Stimulated activated CD4-positive, alpha-beta T cell treated with anti-CD3 and anti-CD28 coated beads, Interleukin-15, amount 100 ng/mL, for 48 hours (primary cell): ENCODE measurements at places on chromosomes 1 and 21.
A peak's percentile ranks its signal among the peaks of the same experiment; 100 is the strongest.

- no peak for DNase-seq
Measured at GRCh38 chr1:226625832-226626576, 77.4 kb downstream of the STUM start.

GRCh38 chr1:26500488-26501175 is 28.4 kb downstream of the HMGN2 start:
- DNase-seq: peak; percentile 90

GRCh38 chr1:181443231-181443853 is 40.0 kb upstream of the CACNA1E start:
- DNase-seq: no peak

- DNase-seq: no peak
Measured at GRCh38 chr1:53344921-53345838, 17.3 kb upstream of the LRP8 start.

DNA sequence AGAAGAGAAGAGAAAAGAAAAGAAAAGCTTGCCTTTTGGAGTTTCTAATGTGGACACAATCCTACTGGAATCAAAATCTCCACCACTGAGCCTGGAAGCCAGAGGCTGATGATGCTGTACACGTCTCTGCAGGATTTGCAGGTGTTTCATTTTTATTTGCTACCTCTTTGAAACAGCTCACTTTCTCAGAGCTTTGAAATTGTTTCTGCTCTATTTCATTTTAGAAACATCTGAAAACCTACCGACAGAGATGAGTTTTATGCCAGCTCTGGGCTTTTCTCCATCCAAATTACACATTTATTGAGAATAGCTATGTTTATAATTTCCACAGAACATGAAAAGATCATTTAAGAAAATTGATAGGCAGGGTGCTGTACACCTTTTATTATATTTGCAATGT is 46.2 kb downstream of the URB2 start:
- DNase-seq: no peak

DNA sequence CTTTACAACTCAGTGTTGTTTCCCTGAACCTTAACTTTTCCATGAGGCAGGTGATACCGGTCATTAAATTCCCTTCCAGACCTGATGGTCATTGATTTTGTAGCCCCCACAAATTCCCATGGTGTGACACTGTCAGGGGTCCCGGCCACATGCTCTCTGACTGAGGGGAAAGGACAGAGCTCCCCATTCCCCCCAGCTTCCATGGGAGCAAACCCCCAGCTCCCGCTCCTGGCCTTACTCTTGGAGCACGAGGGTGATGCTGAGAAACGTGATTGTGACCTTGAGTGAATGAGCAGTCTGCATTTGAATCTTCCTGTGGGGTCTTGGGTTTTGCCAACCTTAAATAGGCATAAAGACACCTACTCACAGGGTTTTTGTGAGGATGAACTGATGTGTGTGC is 366.8 kb downstream of the RPS6KC1 start:
- DNase-seq: no peak

DNA sequence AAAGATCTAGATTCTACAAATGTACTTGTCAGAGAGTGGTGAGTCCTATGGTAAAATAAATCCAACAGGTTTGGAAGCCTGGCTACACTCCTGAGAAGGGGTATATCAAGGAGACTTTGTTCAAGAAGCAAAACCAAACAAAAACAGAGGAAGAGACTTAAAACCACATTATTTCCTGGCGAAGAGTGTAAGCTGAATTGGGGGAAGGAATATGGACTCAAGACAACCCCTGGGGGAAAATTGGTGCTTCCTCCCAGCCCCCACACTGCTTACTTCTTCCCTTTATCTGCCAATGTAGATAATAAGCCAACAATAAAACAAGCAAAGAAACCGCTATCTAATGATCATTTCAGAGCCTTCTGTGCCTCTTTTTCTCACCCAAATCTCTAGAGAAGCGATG is 48.4 kb upstream of the ZBTB18 start:
- DNase-seq: no peak

DNA sequence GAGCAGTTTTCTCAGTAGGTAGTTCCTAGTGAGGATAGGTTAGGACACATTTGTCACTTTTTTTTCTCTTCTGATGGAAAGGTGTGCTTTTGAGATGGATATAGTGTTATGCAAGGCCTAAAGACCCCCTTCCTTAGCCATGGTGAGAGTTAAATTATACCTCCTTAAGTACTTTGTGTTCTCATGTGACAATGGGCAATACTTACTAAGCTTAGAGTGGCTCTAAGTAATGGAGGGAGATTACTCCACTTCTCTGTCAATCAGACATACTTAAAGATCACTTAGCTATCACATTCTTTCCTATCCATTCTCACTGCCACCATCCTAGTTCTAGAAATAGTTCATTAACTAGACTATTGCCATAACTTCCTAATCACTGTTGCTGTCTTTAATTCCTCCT is 265.6 kb downstream of the PBX1 start:
- DNase-seq: no peak

- DNase-seq: no peak
Measured at GRCh38 chr21:43572446-43572845, 86.8 kb downstream of the HSF2BP start.

- no peak for DNase-seq
Measured at GRCh38 chr1:71522721-71523120, 441.9 kb upstream of the ZRANB2 start.

DNA sequence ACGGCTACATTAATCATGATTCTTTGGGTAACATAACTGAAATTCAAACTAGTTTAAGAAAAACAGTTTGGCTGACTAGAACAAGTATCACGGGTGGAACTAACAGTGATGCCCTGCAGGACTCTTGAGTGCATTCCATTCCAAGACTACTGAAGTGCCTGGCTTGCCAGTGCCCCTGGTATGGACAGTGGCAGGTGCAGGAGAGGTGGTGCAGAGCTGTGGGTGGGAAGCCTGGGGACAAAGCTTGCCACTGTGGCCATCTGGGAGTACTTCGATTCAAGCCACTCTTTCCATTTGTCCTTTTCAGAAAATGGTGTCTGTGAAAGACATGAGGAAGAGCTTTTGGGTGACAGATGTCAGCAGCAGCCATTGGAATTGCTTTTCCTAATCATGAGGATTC is 166.5 kb downstream of the RRAGC start:
- no peak for DNase-seq

DNA sequence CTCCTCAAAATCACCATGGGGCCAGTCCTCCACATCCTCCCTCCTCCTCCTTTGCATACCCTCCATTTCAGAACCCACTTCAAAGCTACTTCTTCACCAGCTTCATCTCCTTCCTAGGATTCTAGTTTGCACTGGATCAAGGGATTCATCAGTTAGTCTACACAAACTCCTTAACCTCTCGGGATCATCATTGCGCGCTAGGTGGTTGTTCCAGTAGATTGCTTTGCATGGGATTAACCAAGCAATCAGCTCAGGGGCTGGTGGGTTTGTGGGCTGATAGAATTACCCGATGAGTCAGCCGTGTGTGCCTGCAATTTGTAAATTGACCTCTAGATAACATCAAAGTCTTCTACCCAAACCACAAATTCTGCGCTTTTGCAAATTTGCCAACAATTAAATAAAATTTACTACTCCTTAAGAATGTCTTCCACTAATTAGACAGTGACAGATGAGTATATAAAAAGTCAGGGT is 7.7 kb downstream of the KANK4 start:
- DNase-seq: no peak

DNA sequence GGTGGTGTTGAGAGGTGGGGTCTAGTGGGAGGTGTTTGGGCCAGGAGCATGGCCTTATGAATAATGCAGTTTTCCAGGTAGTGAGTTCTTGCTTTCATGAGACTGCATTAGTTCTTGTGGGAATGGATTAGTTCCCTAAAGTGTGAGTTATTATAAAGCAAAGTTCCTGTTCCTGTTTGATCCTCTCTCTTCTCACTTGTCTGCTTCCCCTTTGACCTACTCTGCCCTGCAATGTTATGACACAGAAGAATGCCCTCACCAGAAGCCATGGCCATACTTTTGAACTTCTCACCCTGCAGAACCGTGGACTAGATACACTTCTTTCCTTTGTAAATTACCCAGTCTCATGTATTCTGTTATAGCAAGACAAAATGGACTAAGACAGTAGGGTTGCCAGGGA is 53.6 kb downstream of the MAP3K7CL start:
- no peak for DNase-seq

DNA sequence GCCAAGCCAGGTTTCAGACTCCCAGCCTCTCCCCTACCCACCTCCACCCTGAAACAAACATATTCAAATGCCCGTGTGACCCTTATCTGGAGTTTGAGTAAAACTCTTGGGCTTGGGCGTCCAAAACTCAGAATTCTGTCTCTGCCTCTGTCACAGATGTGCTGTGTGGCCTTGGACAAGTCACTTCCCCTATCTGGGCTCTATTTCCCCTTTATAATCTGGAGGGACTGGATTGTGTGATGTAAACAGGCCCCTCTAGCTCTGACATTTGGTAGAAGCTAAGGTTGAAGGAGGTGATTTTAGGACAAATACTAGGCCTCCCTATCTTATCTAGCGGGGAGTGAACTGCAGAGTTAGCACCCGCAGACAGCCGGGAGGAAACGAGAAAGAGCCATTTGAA is 67.5 kb downstream of the IGSF21 start:
- no peak for DNase-seq

DNA sequence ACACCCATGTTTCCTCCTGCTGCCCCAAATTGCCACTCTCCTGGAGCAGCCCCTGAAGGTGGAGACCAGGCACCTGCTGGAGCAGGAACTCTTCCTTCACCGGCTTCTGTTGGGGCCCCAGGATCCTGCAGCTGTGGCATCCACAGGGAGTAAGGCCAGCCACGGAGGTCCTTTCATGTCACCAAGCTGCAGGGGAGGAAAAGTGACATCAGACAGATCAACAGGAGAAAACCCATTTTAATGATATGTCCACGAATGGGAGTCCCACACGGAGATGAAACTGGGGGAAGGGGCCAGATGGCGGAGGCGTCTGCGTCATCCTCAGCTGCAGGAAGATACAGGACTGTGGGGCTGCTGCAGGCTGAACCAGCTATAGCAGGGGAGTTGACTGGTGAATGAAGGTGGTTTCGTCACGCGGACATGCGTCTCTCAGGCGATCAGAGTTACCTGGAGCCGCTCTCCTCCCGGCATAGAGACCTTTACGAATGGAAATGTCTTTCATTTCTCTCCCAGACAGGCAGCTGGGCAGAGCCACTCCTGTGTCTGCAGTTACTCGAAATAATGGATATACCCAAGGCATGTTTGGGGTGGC is 9.9 kb downstream of the TP73 start:
- no peak for DNase-seq

GRCh38 chr1:232602622-232603021 is 27.3 kb downstream of the SIPA1L2 start:
- no peak for DNase-seq

- no peak for DNase-seq
Measured at GRCh38 chr1:166721145-166721544, 118.1 kb upstream of the POGK start.

GRCh38 chr1:156750191-156750672 is 1.2 kb downstream of the HDGF start:
- no peak for DNase-seq

DNA sequence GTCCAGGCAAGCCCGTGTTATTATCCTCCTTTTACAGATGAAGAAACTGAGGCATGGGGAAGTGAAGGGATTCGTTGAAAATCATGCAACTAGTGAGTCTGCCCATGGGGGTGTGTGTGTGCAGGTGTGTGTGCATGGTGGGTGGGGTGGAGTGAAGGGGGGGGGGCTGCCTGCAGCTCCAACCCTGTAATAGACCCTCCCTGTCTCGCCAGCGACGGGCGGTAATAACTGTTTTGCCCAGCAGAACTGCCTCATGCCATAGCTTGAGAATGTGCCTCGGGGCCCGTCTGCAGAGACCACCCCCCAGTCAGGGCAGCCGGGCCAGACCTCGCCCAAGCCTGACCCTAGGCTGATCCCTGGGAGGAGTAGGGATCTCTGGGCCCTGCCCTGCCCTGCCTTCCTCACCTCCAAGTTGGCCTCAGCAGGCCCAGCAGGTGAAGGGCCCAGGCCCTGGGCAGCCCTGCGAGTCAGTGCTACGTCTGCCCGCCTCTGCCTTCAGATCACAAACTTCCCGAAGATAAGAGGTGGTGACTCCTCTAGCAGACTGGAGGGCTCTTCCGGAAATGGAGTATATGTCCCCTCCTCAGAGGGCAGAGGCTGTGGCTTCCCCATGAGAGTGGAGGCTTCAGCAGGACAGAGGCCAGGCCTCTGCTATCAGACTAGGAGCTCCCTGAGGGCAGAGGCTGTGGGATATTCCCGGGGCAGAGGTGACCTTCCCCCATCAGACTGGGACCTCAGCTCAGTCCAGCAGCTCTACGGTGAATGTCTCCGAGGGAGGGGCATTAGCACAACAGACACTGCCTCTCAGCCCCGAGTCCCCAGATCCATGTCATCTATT is 15.7 kb upstream of the EPHA2 start:
- no peak for DNase-seq

DNA sequence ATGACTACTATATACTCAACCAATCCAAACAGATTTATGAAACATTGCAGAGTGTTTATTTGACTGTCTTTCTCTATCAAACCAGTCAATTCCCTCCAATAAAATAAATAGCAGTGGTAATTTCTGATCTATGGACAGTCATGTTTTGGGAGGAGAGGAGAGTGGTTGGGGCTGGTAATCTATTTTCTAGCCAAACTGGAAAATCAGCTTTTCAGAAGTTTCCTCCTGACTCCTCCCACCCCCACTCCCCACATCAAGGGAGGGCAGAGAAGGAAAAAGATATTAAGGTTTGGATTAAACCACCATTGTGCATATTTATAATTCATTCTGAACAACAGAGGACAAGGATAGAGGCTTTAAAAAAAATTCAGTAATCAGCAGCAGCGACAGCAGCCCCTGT is 69.4 kb upstream of the SOX13 start:
- no peak for DNase-seq

DNA sequence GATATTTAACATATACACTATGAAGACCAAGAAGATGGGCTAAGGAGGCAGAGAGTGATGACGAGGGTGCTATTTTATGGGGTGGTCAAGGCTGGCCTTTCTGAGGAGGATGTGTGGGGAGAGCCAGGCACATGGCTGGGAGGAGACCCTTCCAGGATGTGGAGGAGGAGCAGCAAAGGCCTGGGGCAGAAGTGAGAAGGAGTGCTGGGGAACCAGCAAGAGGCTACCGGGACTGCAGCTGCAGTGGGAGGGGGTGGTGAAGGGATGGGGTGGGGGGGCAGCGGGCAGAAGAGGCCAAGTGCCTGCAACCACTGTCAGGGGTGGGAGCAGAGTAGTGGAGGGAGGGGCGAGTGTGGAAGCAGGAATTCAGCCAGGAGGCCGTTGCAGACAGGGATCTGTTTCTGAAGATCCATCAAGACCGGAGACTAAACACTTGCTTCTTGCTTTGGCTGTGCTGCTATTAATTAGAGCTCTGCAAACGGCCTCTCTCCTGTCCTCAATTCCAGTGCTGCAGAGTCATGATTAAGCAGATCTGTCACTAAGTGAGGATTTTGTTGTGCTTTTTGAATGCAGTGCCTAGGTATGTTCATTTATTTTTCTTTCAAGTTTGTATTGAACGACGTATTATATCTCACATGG is 89.9 kb downstream of the IER5 start:
- no peak for DNase-seq

GRCh38 chr1:78156805-78157521 is 111.2 kb downstream of the GIPC2 start:
- no peak for DNase-seq
